ENCODE measurements at places on chromosomes 1 and 21. TPM values are rescaled to one million over a fixed set of nuclear protein-coding genes. Genes with fewer than 3 reads are reported as not detected.

HOOK1 gene
- 7.3 TPM for total RNA-seq

EPHA10 gene
- 0.32 TPM for total RNA-seq

TEDDM1 gene
- total RNA-seq = not detected

PKP1 gene
- 0.16 TPM for total RNA-seq

DRAXIN gene
- total RNA-seq = 0.03 TPM

E2F2 gene
- 0.76 TPM for total RNA-seq

EFNA3 gene
- total RNA-seq = 1.1 TPM

SLC2A5 gene
- total RNA-seq = 3.6 TPM

COL24A1 gene
- 1.6 TPM for total RNA-seq

SPATA46 gene
- not detected for total RNA-seq

OR6N2 gene
- not detected for total RNA-seq

CTNNBIP1 gene
- total RNA-seq = 50.6 TPM

TRPM2 gene
- 2.7 TPM for total RNA-seq

LYSMD1 gene
- total RNA-seq = 12.3 TPM

LAPTM5 gene
- total RNA-seq = 31.5 TPM

KCNK2 gene
- 0.05 TPM for total RNA-seq

ERICH3 gene
- total RNA-seq = not detected

EXTL2 gene
- total RNA-seq = 9.5 TPM

ALX3 gene
- total RNA-seq = not detected

LORICRIN gene
- not detected for total RNA-seq

PLPPR4 gene
- 0.24 TPM for total RNA-seq

CNN3 gene
- 57.0 TPM for total RNA-seq

CCDC181 gene
- total RNA-seq = 0.65 TPM

TGFBR3 gene
- total RNA-seq = 36.3 TPM

ELAPOR1 gene
- total RNA-seq = 0.22 TPM

KCNJ9 gene
- total RNA-seq = not detected

INSRR gene
- total RNA-seq = 0.46 TPM

MXRA8 gene
- 21.8 TPM for total RNA-seq

NR1I3 gene
- not detected for total RNA-seq

AQP10 gene
- not detected for total RNA-seq

PTGFR gene
- total RNA-seq = 1.3 TPM

ADORA3 gene
- total RNA-seq = 3.8 TPM

KCNQ4 gene
- 2.8 TPM for total RNA-seq

TNNI3K gene
- total RNA-seq = 83.9 TPM

FOXD2 gene
- total RNA-seq = 0.05 TPM

IRF6 gene
- 29.7 TPM for total RNA-seq

LPGAT1 gene
- 22.2 TPM for total RNA-seq

RNF11 gene
- 120 TPM for total RNA-seq

BCL2L15 gene
- not detected for total RNA-seq

TFF3 gene
- 3.4 TPM for total RNA-seq

PGM1 gene
- total RNA-seq = 281 TPM

B4GALT3 gene
- 20.9 TPM for total RNA-seq

DYRK1A gene
- 63.5 TPM for total RNA-seq

RHEX gene
- total RNA-seq = 0.81 TPM

MAP7D1 gene
- total RNA-seq = 383 TPM

MAP3K21 gene
- 0.32 TPM for total RNA-seq

DUSP10 gene
- total RNA-seq = 3.2 TPM

VSIG8 gene
- not detected for total RNA-seq

CATSPERE gene
- total RNA-seq = 0.54 TPM

FALEC gene
- total RNA-seq = not detected
